HCEC 1CT (cell line): ENCODE measurements at places on chromosomes 3 and 15.

DNA sequence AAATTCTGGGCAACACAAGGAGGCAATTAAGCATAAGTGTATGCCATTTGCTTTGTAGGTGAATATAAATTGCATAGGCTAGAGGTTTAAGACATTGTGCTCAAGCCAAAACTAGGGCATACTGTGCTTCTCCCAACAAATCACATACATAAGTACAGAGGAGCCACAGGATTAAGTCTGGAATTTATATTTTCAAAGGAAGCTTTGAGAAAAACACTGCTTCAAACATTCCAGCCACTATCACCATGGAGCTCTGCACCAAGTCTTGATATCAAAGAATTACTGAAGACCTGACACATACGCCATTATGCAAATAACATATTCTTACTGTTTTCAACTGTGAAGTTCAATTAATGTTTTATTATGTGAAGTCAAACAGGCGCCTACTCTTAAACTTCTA, 119.4 kb upstream of the NPHP3 start:
- no peak for DNase-seq

- DNase-seq: no peak
Observed at GRCh38 chr15:31004220-31004733, 12.8 kb upstream of the MTMR10 start.

- DNase-seq: no peak
Observed at GRCh38 chr3:77799278-77799677, 759.4 kb downstream of the ROBO2 start.

DNA sequence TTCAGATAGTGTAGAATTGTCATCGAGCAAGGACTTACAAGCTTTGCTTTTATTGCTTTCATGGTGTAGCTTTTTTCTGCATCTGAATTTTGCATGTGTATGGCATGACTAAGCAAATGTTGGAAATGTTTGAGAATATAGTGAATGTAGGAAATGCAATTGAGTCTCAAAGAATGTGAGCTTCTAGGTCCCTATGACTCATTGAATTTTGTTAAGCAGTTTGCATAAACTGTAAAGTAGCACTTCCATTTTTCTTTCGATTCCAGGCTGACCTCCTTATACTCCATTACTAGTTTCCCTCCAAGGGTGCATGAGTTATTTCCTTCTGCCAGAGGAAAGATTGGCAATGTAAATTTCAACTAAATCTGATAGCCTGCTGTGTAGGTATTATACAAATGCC, 619.2 kb downstream of the DIPK2A start:
- DNase-seq: peak; percentile 82
